ENCODE measurements at places on chromosomes 12 and 14.

DNA sequence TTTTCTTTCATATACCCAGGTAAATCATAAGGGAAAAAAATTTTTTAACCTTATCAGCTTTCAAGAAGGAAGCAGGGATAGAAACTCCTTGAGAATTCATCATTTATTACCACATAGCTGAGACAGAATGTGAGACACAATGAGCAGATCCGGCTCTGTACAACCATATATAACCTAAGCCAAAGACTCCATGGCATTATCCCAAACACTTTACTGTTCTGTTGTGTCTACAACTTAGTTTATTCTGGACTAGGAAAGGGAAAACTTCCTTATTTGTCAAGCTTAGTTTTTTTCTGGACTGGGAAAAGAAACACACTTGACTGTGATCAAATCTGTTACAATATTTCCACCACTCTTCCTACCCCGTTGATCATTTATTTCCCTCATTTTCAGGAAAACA lies 38.3 kb upstream of the CATSPERB start:
- DNase-seq, result no peak

DNA sequence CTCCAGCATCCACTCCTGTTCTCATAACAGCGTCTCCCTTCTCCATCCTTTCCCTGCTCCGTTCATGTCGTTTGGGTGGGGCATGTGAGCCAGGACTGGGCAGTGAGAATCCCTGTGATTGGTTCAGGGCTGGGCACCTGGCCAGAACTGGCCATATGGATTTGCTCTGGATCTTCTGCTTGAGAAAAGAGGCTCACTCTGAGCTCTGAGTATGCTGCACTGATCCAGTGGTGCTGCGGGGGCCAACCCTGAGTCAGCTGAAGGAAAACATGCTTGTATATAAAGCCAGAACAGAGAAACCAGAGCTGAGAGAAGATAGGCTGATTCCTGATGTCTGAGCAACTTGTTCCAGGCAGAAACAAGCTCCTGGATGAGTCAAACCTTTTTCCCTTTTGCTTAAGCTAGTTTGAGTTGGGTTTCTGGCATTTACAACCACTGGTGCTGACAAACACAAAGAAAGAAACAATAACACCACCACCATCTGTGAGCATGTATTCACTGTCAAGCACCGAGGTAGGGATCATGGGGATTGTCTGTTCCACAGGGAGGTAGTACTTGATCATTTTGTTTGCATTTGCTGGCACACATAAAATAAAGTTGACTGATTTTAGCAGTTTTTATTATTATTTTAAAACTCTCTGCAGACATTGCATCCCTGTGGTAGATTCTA lies 14.0 kb upstream of the HPD start:
- DNase-seq, result peak; percentile 96

GRCh38 chr14:77707355-77707723 lies 484 bp downstream of the ALKBH1 start:
- DNase-seq, result peak; percentile 51

DNA sequence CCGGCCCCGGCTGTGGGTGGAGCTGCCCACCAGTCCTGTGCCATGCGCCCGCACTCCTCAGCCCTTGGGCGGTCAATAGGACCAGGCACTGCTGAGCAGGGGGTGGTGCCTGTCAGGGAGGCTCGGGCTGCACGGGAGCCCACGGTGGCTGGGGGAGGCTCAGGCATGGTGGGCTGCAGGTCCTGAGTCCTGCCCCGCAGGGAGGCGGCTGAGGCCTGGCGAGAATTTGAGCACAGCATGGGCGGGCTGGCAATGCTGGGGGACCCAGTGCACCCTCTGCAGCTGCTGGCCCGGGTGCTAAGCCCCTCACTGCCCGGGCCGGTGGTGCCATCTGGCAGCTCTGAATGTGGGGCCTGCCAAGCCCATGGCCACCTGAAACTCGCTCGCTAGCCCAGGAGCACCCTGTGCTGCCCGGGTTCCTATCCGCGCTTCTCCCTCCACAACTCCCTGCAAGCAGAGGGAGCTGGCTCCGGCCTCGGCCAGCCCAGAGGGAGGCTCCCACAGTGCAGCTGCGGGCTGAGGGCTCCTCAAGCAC lies 1371.1 kb downstream of the FSCB start:
- DNase-seq, result no peak

DNA sequence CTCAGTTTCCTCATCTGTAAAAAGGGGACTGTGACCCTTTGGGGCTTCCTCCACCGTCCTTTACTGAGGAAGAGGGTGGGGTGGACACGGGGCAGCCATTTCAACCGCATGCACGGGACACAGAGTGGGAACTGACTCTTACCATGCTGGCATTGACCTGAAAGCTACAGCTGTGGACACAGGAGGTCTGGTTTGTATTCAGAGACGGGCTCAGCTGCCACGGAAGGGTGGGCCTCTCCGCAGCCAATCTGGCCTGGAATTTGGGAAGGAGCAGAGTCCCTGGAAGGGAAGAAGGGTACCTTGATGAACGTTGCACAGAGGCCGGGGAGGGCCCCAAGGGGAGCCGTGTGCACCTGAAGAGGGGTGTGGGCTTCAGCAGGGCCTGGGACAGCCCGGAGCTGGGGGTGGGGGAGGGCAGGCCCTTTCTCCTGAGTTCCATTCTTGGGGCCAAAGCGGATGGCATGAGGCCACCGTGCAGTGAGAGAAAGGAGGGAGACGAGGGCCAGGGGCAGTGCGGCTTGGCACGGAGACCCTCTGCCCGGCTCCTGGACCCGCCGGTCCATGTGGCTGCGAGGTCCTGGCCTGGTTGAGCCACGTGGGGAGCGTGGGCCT lies 14.5 kb downstream of the TNFAIP2 start:
- DNase-seq, result no peak

DNA sequence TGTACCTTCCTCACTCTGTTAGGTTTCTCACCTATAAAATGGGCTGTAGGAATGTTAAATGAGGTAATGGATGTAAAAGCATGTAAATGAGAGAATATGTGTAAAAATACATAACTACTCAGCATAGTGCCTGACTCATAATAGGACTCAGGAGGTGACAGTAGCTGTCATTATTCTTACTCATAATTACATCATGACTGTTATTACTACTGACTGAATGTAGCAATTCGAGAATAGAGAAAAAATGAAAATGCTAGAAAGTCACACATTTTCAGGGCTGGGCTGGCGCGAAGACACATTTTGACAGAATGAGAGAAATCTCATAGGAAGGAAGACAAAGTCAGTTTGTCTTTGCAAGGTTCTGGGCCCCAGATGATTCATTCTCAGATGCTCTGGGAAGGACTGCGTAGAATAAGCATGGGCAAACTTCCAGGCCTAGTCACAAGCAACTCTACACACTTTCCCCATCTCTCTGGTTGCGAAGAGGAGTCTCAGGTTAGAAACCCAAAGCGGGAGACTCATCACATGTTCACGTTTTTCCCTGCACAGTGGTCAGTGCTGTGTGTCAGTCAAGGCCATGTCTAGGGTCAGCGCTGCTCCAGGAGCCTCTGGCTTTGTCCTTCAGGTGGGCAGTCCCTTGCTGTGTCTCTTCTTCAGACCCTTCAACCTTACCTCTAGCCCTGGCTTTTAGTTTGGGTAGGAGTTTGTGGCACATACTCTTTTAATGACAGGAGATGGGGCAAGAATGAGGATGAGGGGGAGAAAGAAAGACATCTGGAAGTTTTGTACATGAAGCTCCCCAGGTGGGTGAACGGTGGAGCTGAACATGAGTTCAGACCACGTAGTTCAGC lies 8.4 kb downstream of the GPRC5A start:
- peak; percentile 98 for DNase-seq

DNA sequence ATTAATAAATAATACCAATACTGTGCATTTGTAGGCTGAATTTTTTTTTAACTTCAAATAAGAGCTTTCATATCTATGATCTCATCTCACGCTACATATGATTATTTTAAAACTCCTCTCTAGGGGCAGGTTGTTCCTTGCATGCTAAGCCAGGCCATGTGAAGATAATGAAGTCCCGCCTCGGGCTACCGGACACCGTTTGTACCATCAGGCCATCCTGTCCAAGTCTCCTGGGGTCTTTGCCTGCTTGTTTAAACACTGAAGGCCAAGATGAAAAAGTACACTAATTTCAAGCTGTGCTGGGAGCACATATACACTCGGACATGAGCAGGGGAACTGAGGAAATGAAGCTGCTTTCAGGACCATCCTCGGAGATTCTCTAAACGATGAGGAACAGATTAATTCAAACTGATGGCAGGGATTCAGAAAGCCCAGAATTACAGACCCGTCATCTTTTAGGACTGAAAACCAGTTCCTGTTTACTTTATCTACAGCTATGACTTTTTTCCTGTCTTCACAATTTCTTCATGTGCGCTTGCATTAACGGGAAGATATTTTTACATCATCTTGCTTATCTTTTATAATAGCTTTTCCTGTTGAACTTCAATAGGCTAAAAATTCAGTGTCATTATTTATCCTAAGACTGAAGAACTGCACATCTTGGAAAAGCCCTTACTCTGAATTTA lies 6.3 kb upstream of the ABHD12B start:
- DNase-seq, result peak; percentile 70

GRCh38 chr14:71133296-71133695 lies 226.0 kb downstream of the PCNX1 start:
- DNase-seq, result no peak

- peak; percentile 87 for DNase-seq
Measured at GRCh38 chr14:59320763-59321625, 132.5 kb downstream of the DAAM1 start.

GRCh38 chr14:33922125-33922524 lies 28.7 kb downstream of the EGLN3 start:
- DNase-seq, result peak; percentile 6

DNA sequence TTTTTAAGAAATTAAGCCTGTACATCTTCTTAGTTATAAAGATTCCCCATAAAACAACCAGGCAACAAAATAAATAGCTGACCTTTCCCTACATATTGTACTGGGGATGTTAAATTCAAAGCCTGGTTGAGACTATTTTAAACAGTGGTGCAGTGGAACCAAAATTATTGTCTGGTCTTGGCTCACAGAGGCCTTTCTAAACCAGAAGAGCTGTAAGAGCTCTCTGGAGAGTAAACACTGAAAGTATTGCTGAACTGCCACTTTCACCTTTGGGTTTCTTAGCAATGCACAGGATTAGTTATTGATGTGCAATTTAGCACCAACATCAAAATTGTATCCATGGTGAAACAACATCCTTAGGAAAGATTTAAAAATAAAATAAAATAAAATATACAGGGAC lies 20.6 kb downstream of the RACGAP1 start:
- DNase-seq, result no peak

DNA sequence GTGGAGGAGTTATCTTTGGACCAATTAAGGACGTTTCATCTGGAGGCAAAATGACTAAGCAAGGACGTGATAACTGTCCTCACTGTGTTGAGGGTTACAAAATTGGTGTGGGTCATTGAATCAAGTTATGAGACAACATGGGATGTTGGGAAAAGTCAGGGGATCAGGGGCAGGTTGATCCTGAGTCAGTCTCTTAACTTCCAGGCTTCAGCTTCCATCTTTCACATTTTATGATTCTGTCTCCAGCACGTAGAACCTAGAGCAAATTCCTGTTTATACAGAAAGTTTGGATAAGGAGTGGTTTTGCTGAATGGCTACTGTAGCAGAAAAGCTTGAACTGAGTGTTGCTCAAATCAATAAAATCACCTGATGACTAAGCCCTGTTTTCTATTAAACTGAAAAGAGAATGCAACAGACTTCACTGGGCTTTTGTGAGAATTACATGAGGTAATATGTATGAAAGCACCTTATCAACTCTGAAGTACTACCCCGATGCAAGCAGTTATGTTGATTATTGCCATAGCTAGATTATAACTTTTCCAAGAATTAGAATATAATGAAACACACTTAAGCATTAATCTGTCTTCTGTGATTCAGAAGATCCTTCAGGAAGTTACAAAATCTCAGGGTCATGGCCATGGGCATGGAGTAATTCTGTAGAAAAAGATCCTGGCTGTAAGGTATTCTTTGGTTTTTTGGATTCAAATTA lies 184.8 kb downstream of the ETV6 start:
- peak; percentile 34 for DNase-seq

- no peak for DNase-seq
Measured at GRCh38 chr12:14303661-14304155, 61.8 kb upstream of the ATF7IP start.

DNA sequence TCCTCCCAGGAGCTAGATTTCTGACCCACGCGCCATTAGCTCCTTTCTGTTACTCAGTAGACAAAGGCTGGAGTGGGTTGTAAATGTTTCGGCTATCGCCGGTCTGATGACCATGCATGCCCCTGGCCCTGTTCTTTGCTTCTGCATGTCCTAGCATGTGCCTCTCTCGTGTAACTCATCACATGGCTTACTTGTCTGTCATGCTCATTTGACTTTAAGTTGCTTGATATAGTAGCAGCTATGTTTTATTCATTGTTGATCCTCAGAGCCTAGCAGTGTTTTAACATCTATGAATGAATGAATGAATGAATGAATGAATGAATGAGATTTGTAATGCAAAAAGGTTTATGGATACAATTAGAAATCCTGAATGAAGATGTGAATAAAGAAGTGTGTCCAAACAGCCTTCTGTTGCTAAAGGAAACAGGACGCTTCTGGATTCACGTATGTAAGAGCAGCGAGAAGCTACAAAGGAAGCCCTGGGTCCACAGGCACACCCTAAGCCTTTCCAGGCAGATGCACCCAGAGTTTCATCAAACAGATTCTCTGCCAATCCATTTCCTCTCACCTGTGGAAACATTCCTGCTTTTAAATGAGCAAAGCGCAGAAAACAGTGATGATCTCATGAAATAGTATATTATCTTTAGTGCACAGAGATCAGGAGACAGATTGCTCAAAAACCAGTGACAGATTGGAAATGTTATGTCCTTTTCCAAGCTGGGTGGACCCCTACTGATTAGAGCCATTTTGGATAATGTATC lies 3.4 kb downstream of the GSG1 start:
- no peak for DNase-seq

DNA sequence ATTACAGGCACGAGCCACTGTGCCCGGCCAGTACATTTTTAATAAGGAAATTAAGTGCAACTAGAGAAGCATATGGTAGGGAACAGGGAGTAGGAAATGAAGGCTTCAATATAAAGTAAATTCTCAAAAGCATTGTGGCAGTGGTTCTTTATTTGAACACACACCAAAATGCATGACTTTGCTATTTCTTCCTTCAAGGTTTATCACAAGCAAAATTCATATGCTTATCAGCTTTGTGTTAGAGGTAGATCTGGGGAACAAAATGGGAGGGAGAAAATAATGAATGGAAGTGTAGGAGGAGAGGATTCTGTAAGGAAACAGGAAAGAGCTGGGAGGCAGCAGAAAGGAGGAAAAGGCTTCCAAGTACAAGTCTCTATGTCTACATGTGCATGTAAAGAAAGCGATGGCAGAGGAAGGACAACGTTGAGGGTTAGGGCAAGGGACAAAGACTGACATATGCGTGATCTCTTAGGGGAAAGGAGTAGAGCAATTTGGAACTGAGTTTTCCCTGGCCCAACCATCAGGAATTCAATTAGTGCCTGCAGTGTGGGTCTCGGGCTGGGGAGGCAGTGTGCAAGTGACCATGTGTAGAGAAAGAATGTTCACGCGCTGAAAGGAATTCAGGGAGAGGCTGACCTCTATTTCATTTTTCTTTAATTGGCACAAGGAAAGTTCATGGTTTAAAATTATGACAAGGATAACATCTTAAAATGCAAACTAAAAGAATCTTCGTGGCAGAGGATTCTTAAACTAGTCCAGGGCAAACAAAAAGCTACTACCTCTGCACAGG lies 22.9 kb upstream of the RASSF8 start:
- no peak for DNase-seq

GRCh38 chr12:25976289-25976688 lies 17.8 kb downstream of the RASSF8 start:
- DNase-seq, result no peak

All from cardiac fibroblast (primary cell).